ENCODE measurements at places on chromosomes 5 and 9.

GRCh38 chr9:136055715-136056545 is 39.2 kb downstream of the NACC2 start:
- DNase-seq = no peak

DNA sequence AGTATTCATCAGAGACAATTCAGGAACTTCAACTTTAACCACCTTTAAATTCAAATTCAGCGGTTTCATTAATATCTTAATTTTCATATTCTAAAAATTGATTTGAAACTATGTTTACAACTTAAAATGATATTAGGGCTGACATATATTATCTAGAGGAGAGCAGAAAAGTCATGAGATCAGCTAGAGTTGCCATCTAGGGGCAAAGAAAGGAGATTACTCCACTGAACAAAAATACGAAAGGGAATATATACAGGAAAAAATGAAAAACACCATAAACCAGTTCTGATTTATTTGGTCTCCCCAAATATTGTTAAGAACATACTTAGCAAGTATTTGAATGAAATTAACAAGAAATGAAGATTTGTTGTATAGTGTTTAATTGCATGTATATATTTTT is 946.3 kb downstream of the DTWD2 start:
- no peak for DNase-seq

GRCh38 chr5:110823571-110823970 is 84.8 kb downstream of the SLC25A46 start:
- no peak for DNase-seq

DNA sequence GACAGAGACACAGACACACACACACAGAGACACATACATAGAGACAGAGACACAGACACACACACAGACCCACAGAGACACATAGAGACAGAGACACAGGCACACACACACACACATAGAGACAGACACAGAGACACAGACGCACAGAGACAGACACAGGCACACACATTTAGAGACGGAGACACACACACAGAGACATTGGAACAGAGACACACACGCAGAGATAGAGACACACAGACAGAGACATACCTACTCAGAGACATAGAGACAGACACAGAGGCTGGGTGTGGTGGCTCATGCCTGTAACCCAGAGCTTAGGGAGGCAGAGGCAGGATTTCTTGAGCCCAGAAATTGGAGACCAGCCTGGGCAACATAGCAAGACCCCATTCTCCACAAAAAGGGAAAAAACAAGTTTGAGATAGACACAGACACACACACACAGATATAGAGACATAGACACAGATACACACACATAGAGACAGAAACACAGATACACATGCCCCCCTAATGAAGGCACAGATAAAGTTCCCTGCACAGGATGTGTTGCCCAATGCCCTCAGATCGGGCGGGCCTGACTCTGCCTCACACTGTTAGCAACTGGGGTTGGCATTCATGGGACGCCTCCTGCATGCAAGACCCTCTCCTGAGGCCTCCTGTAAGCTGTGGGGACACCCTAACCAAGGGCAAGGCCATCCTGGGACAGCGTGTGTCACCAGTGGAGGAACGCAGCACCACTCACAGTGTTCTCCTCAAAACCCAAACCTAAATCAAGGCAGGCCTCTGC is 3.3 kb upstream of the RALGDS start:
- DNase-seq = no peak

GRCh38 chr5:16616536-16617273 is at the start of gene RETREG1:
Gene RETREG1 (minus strand): TSS chr5:16616997. CDS start chr5:16616971, 26 bp downstream.
- peak; percentile 70 for DNase-seq

DNA sequence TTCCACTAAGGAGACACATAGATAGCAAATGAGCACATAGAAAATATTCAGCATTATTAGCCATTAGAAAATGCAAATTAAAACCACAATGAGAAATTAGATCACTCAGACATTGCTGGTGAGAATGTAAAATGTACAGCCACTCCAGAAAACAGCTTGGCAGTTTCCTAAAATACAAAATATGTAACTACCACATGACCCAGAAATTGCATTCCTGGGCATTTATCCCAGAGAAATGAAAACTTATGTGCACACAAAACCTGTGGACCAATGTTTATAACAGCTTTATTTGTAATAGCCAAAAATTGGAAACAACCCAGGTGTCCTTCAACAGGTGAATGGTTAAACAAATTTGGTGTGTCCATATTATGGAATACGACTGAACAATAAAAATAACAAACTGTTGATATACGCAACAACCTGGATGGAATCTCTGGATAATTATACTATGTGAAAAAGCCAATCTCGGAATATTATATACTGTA is 34.8 kb upstream of the SHC3 start:
- DNase-seq = no peak

GRCh38 chr5:133203317-133204305 is 151.8 kb downstream of the HSPA4 start:
- DNase-seq = no peak

DNA sequence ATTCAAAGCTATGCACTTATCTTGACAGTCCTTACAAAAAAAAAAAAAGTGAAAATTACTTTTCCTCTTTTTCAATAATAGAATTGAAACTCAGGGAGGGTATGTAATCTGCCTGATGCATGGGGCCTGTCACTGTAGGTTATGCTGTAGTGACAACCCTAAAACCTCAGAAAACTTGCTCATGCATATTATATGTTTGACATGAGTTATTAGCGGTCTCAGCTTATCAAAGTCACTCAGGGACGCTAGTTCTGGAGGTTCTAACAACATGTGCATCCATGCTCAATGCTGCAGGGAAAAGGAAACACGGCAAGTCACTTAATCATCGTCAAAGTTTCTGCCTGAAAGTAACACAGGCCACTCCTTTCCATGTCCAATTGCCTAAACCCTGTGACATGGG is 78.4 kb upstream of the TMEM252 start:
- DNase-seq = no peak

DNA sequence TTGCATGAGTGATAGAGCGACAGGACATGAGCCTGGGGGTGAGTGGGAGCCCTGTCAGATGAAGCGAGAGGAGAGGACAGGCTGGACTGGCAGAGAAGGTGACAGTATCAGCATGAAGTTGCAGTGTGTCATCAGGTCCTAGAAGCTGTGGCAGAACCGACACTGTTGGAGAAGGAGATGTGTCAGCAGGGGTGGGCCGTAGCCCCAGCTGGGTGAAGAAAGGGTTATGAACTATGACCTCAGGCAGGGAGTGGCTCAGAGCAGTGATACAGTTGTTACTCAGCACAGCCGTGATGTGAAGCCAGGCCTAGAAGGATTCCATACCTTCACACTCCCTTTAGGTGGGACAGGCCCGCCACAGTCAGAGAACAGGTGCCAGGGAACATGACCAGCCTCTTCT is 7.6 kb downstream of the PCYOX1L start:
- no peak for DNase-seq

DNA sequence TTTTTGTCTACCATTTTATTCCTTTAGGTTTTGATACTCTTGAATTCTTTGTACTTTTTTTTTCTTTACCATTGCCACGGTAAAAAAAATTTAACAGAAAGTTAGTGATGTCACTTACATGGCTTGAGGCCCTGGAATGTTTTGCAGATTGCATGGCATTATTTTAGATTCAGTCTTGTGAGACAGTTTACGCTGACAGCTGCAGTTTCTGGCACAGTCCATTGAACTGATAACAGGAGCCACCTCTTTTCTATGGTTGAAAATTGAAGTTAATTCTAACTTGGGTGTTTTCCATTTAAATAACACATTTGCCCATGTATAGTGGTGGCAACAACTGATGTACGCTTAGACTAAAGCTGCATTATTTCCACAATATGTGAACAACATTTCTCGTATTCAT is 1028.5 kb downstream of the CDH18 start:
- DNase-seq = no peak
